Cerebellum (tissue), 4 donors: ENCODE measurements at places on chromosomes 6 and 20.
A peak's percentile ranks its signal among the peaks of the same experiment; 100 is the strongest.

DNA sequence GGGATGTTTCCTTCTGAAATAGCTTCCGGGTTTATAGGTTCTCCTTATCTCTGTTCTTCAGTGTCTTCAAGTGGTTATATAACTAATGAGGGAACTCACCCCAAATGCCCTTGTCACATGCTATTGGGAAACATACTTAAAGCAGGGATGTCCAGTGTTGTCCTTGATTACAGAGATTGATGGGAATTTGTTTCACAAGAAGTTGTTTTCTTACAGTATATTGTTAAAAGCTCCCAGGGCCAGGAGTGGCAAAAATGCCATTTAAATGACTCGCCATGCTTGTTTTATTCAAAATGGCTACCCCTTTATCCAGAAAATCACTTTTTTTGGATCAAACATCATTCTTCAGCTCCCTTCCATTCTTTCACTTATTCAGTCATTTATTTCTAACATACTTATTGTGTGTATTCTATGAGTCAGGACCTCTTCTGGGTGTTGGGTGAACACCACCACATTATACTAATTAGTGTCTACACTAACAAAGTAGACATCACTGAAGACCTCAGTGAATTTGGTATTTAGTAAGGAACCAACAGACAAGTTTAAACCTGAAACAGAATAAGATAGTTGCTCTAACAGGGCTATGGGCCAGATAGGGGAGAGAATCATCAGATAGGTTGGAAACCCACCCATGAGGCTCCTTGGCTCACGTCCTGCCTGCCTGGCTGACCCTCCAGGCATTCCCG, 791.1 kb downstream of the MAFB start:
- no peak for DNase-seq

DNA sequence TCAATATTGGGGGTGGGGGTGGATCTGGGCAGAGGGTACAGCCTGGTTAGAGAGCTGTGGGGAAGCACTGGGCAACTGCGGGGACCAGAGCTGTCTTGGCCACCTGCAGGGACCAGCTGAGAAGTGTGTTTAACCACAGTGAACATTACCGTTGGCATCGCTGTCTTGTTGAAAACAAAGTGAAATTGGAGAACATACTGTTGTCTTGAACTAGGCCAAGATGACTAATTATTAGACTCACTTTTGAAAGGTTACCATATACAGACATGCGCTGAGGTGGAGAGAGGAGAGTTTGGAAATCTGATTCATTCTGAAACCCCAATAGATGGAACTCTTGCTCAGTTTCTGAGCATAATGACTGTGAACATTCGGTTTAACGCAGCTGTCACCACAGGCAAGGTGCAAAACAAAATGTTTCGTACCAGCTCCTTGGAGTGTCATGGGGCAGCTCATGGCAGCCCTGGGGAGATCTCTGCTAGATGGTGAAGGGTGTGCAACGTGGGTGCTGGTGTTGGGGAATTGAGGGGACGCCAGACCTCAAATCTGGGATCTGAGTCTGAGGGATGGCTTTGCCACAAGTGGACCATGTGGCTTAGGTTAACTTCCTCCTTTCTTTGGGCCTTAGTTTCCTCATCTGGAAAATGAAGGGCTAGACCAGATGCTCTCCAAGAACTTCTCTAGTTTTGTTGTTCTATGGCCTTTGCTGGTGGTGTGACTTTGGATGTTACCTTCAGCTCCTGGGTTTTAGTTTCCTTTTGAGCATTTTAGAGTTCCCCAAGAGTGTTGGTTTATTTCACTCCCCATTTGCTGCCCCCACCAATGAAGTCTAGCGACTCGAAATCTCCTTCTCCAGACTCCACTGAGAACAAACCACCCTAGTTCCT, 24.6 kb upstream of the GTSF1L start:
- DNase-seq = no peak

DNA sequence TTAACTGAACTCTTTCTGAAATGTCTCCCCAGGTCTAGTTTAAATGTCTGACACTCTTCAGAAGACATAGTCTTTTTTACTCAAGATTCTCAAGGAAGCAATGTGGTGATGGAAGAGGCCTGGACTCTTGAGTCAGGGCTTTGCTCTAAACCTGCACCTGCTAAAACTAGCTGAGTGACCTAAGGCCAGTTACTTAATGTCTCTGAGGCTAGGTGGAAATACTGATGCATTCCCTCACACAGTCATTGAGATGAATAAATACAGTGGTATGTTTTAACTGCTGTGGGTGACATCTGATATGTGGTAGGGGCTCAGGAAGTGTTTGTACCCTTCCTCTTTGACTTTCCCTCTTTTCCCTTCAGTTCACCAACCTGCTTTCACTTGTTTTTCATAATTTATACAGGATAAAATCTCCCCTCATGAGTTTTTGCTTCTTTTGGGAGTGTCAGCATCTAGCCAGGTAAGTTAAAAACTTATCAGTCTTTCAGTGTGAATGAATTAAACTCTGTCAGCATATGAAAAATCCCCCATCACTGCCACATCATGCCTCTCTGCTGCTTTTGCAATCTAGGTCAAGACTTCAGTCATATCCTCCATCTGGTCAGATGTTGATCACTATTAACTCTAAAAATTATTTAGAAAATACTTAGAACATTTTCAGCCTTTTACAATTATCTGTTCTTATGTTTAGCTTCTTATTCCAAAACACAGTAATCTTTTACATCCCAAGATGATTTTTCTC, 178.7 kb upstream of the TNFAIP3 start:
- DNase-seq = no peak

DNA sequence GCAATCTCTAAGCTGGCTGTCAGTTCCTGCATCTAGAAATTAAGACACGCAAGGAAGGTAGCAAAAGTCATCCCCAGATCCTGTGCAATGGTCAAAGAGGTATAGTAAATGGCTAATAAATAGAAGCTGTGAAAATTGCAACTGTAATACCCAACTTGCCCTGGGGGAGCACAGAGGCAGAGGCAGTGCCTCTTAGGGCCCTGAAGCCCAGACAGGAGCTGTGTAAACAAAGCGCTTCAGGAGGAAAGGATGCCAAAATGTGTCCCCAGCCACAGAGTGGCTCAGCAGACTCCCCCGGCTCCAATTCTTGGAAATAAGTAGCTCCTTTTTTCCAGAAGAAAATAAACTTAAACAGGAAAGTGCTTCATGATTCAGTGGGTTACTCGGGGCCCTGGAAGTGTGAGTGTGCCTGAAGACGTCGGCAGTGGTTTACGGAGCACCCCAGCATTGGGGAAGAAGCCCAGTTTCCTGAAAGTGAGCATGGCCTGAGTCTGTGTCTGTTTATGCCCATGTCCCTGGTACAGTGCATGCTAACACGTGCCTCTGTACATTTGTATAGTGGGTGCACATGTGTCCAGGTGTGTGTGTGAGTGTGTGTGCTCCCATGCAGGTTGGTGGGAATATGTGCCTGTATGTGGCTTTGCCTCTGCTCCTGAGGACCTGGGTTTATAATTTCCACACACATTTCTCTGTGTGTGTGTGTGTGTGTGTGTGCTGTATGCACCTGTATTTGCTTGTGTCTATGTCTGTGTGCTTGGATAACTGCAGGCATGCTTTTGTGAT, 246.7 kb downstream of the MAFB start:
- DNase-seq = no peak

DNA sequence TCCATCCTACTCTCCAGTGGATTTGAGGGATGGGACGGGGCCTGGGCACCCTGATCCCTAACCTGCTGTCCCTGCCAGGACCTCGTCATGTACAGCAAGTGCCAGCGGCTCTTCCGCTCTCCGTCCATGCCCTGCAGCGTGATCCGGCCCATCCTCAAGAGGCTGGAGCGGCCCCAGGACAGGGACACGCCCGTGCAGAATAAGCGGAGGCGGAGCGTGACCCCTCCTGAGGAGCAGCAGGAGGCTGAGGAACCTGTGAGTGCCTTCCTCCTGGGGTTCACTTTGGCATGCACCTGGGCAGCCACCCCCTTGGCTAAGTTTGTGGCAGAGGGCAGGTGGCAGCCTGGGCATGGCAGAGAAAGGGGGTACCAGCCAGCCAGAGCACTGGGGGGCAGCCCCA, 5.7 kb downstream of the CDC25B start:
- no peak for DNase-seq

DNA sequence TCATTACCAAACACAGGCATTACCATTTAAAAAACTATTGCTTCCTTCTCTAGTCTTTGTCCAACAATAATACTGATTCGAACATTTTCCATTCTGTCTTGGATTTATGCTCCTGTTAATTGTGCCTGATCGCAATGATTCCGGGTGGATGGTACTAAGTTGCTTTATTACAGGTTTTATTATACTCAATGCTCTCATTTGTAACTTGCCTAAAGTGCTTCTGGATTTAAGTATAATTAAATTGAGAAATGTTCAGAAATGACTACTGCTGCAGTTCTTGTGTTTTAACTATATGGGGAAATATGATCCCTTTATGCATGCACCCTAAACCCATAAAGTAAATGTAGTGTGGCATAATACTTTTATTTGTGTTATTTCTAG, 7.2 kb downstream of the TFAP2A start:
- no peak for DNase-seq

DNA sequence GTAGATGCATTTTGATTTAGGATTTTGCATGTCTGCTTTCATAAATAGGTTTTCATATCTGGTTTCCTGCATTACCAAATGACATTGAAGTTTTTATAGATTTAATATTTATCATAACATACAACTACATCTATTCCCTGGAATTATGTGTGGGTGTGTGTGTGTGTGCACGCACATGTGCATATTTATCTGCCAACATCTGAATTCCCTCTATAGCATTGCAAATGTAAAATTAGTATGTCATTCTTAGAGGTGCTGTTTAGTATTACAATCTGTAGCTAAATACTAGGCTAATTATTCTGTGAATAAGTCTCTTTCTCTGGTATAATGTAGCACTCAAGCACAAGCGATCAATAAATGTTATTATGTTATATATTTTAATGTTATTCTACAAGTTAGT, 477.9 kb upstream of the FLRT3 start:
- no peak for DNase-seq

DNA sequence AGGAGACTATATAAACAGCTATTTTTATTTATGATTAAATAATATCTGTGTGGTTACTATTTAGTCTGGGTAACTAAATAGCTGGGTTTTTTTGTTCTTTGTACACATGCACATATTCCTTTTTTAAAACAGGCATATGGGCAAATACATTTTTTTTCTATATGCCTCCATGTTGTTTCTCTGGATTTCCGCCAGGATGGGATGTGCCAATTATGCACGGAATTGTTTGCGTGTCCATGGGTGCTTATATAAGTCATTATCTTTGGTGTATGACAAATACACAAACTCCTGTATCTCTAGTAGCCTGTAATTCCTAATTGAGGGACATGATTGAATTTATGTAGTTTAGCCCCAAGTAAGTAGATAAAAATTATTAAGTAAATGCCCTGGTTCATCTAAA, 226.9 kb downstream of the BCKDHB start:
- DNase-seq = no peak

GRCh38 chr6:291204-291696, 1.0 kb upstream of the DUSP22 start:
- no peak for DNase-seq

DNA sequence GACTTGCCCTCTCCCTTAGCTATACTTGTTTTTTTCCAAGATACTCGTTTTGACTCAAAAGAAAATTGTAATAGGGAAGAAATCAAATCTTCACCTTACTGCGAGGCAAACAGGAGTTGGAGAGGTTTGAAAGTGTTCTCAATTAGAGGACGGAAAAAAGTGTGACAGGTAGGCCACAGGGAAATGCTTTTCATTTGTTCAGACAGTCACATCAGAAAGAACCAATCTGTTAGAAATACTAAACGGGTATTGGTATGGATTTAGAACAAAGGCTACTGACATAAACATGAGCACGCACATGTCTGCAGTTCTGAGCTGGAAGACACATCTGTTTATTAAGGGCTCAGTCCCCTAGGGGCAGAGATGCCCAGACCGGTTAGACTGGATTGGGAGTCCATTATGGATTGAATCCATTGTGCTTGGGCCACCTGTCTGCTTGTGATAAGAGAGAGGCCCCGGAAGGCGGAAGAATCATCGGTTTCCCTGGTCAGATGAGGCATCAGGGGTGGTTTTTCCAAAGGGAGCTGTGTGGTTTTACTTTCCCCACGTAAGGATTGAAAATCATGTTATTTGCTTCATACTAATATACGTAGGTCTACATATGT, 220.9 kb upstream of the MYLIP start:
- no peak for DNase-seq

GRCh38 chr20:50930976-50931305, 296 bp downstream of the ADNP start:
- no peak for DNase-seq

DNA sequence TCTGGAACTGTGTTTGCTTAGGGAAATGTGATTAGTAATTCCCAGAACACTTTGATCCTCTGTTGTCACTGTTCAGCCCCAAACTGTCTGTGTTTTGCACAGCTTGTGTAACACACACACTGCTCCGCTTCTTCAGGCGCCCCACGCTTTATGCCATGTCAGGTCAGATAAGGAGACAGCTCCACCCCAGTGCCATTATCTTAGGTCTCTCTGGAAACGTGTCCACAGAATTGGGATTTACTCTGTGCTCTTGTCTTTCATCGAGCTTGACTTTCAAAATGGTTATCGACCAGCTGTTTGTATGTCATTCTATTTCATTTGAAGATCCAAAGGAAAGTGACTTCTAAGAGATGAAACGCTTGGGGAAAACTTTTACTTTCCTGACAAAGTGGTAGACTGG, 106.4 kb upstream of the SSTR4 start:
- DNase-seq = no peak

- DNase-seq = peak; percentile 29
Observed at GRCh38 chr6:16559071-16559470, 202.2 kb downstream of the ATXN1 start.

GRCh38 chr20:22801528-22801927, 217.2 kb upstream of the FOXA2 start:
- no peak for DNase-seq

- DNase-seq = peak; percentile 15
Observed at GRCh38 chr6:111478749-111479148, 4.3 kb downstream of the REV3L start.

- no peak for DNase-seq
Observed at GRCh38 chr6:112781241-112781640, 434.1 kb downstream of the RFPL4B start.

DNA sequence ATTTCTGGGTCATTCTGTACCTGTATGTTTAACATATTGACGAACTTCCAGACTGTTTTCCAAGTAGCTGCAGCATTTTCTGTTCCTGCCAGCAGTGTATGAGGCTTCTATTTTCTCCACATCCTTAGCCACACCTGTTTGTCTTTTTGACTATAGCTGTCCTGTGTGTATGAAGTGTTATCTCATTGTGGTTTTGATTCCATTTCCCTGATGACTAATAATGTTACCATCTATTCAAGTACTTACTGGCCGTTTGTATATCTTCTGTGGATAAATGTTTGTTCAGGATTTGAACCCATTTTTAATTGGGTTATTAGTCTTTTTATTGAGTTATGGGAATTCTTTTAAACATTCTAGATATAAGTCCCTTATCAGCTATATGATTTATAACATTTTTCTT, 95.2 kb downstream of the JAG1 start:
- DNase-seq = no peak
